Aorta (tissue), 5 donors: ENCODE measurements at places on chromosomes 2 and 18. TPM values are rescaled to one million over a fixed set of nuclear protein-coding genes. Genes with fewer than 3 reads are reported as not detected.

Gene CYP27A1
- total RNA-seq: 50.6 TPM

Gene TNFAIP6
- 5.2 TPM for total RNA-seq

Gene DNAJC5G
- not detected for total RNA-seq

GRCh38 chr2:234491281-234491680, 5.6 kb downstream of the ARL4C start:
- H3K4me3 ChIP-seq: no peak overlapping the region
- no peaks in the 10 kb centered on the region for H3K4me1 ChIP-seq
- H3K27me3 ChIP-seq: no peaks in the 10 kb centered on the region
- no peak overlapping the region for H3K27ac ChIP-seq
- no peak for DNase-seq

Gene STAM2
- total RNA-seq: 46.2 TPM

- DNase-seq: no peak
- no peaks in the 10 kb centered on the region for H3K4me1 ChIP-seq
- peaks cover 3% of the 10 kb centered on the region for H3K27me3 ChIP-seq
- no peak overlapping the region for H3K4me3 ChIP-seq
- H3K36me3 ChIP-seq: no peaks in the 10 kb centered on the region
- no peak overlapping the region for H3K27ac ChIP-seq
These were observed 29.8 kb upstream of the KDM3A start for GRCh38 chr2:86411396-86411795.

GRCh38 chr18:76445741-76446232, 49.3 kb downstream of the ZNF516 start:
- no peaks in the 10 kb centered on the region for H3K4me1 ChIP-seq
- H3K27ac ChIP-seq: no peak overlapping the region
- no peak for DNase-seq
- no peak overlapping the region for H3K4me3 ChIP-seq

Gene SPATA3
- total RNA-seq: not detected

DNA sequence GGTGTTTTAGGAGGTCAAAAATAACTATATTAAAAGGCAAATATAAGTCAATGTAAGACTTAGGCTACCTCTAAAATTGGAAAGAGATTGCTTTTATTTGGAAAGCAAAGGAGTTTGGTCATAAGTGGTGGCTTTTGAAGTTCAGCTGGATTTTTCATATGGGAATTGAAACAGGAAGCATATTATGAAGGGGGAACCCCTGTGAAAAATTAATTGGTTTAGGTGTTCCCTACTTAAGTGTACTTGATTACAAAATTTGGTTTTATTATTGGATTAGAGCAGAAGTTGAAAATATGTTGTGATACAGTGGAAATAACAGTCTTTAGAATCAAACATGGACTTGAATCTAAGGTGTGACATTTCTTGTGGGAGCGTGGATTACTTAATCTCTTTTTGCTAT, 121.4 kb upstream of the TTC27 start:
- H3K4me1 ChIP-seq: no peaks in the 10 kb centered on the region
- no peaks in the 10 kb centered on the region for H3K27me3 ChIP-seq
- DNase-seq: no peak

- peaks cover 5% of the 10 kb centered on the region for H3K36me3 ChIP-seq
- peaks cover 2% of the 10 kb centered on the region for H3K4me1 ChIP-seq
- DNase-seq: no peak
- no peak overlapping the region for H3K27ac ChIP-seq
These were observed 90.6 kb downstream of the FEZ2 start for GRCh38 chr2:36507408-36507812.
